ENCODE measurements at places on chromosomes 7 and 10.

DNA sequence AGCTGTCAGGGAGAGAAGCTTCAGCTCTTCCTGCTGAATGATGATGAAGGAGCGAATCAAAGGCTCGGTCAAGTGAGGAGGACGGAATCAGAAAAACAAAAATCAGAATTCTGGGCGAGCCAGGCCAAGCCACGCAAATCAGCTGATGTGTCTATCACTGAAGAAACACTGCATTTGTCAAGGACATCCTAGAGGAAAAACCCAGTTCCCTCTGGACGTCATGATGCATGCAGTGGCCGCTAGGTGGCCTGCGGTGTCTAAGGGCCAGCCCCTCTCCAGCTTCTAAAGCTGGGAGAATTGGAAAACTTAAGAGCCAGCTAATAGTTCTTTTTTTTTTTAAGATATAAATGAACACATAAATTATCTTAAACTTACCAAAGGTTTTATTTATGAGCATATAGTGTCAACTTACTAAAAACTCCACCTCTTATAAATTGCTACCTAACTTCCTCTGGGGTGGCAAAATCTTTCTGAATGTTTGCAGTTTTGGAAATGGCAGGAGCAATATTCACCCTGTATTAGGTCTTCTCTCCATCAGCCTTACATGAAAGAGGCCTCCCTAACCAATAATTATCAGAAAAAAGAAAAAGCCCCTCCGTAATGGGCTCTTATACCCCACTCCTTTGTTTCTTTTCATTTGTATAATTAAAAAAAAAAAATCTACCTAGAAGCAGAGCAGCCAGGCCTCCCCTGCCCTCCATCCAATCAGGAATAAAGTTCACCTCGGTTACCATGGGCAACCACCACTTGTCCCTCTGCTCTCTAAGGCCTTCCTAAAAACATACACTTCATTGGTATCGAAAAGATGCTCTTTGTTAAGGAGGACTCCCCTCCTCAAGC is 186.8 kb downstream of the USP6NL start:
- no peak for DNase-seq

DNA sequence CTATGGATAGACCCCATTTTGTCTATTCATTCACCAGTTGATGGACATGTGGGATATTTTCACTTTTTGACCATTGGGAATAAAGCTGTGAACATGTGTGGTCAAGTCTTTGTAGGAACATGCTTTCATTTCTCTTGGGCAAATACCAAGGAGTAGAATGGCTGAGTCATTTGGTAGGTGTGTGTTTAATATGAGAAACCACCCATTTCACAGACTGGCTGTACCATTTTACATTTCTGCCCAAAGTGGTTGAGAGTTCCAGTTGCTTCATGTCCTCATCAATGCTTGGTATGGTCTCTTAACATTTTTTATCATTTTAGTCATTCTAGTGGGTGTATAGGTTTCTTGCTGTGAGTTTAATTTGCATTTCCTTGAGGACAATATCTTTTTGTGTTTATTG is 124.9 kb upstream of the RHEB start:
- no peak for DNase-seq

DNA sequence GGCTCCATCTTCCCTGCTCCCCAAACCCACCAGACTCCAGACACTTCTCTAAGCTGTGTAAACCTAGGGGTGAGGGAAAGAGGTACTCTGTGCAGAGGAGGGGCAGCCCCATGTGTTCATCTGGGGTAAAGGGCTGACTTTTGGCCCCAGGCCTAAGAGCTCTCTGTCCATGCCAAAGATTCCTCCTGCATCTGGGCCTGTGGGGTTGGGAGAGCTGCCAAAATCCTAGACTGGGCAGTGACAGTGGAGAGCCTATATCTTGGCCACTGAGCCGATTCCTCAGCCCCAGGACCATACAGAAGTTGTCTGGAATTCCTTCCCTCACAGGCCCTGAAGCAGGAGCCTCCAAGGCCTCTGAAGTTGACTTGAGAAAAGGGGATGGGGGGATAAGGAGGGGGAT is 25.3 kb upstream of the LEP start:
- DNase-seq = no peak

DNA sequence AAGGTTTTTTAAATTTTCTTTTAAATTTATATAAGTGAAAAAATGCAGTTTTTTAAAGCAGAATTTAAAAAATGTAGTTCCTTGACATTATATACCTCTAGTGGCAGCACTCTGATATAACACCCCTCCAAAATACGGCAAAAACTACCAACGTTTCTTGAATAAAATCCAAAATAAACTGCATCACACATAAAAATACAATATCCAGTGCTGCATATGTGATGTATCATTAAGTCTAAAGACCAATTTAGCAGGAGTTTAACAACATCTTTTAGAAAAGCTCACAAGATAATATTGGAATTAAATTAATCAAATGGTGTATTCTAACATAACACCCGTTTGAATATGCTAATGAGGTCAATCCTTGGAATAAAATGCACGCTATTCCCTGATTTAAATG is 1.4 kb downstream of the TCERG1L start:
- DNase-seq = no peak
